ENCODE measurements at places on chromosomes 2 and 18.

DNA sequence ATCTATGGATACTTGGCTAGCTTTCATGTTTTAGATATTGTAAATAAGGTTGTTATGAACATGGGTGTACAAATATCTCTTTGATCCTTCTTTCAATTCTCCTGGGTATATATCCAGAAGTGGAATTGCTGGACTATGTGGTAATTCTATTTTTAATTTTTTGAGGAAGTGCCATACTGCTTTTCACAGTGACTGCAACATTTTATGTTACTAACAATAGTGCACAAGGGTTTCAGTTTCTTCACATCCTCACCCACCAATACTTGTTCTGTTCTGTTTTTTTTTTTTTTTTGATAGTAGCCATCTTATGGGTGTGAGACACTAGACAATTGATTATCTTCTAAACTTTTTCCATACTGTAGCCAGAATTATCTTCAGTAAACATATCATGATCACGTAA lies 17.3 kb upstream of the NEUROD1 start:
- no peak for DNase-seq

DNA sequence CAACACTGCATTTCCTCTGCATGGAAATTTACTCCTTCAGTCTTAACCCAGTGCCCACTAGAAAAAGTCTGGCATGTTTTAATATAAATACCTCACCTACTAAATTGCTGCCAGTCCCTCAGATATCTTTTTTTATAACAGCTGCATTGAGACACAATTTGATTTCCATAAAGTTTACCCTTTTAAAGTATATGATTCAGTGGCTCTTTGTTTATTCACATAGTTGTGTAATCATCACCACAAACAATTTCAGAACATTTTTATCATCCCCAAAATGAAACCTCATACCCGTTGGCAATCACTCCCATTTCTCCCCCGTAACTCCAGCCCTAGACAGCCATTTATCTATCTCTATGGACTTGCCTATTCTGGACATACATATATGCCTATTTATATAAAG lies 17.0 kb upstream of the FRZB start:
- no peak for DNase-seq

DNA sequence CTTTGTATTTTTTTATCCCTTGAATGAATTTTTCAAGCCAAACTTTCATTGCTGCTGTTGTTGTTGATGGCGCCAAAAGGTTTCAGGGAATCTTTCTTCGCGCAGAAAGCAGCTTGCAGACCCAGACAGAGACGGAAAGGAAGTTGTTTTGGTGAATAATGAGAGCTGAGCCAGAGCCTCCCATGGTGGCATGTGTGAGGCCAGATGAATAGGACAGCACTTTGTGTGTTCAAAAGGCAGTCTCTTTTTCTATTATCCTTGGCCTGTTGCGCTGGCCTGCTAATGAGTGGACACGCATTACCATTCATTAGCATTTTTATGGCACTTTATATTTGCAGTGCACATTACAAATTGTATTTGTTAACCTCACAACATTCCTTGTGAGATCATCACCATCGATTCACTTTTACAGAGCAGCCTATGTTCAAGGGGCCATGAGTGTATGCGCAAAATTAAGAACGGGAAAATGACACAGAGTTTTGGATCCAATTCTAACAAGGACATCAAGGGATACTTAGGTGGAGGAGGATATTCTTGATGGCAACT lies 754.7 kb downstream of the BCL11A start:
- DNase-seq, result no peak

- DNase-seq, result peak; percentile 86
These were observed 5.7 kb upstream of the TET3 start for GRCh38 chr2:73979021-73979420.

- no peak for DNase-seq
These were observed 181.1 kb downstream of the SOCS6 start for GRCh38 chr18:70469916-70470315.

DNA sequence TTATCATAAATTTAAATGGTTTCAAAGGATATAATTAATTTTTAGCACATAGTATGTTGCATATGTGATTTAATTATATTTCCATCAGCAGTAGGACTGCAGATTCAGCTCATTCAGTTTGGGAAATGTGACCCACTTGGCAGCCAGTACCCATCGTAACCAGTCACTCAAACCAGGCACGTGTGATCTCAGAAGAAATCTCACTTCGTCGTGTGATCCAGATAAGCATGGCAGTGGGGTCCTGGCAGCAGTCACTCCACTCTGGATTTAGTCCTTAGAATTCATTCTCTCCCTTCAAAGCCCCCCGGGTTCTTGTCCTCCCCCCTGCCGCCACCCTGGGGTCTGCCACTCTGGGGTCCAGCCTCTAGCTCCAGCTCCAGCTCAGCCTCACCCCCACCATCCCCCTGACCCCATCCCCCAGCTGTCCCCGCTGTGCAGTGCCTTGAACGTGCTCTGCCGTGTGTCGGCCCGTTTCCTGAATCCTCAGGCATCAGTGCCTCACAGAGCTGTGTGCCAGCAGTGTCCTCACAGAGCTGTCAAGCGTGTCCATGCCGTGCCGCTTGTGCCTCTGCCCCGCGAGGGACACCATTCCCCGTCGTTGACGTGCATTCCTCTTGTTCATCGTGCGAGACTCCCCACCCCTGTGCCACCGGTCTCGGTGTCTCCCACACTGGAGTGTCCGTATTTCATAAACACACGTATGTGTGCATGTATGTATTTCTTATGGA lies 34.8 kb downstream of the TRAPPC12 start:
- DNase-seq, result no peak

DNA sequence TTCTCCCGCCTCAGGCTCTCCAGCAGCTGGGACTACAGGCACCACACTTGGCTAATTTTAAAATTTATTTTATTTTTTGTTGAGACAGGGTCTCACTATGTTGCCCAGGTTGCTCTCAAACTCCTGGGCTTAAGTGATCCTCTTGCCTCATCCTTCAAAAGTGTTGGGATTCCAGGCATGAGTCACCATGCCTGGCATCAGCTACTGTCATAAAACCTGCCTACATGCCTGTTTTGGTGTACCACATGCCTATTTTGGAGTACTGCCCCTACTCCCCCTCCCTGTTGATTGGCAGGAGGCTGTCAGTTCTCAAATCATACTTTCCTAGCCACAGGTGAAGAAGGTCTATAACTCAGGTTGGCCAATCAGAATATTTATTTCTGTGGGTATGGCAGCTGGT lies 64.0 kb downstream of the CHST9 start:
- no peak for DNase-seq

DNA sequence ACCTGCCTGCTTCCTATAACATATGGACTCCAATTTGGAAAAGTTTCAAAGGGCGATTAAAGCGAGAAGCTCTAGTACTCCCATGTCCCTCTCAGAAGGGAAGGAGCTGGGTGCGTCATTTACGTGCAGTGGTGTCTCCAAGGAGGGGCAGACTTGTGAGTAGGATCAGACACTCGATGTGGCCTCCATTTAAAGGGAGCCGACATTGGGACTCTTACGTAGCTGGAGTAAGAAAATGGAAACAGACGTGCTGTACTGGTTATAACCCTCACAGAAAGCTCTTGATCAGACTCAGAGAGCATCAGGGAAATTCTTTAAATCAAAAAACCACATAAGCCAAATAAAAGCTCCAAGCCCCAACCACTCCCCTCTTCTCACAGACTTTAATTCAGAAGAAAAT lies 198.5 kb downstream of the KLHL29 start:
- DNase-seq, result no peak

- DNase-seq, result no peak
These were observed 535.7 kb downstream of the DCC start for GRCh38 chr18:52875725-52876124.

DNA sequence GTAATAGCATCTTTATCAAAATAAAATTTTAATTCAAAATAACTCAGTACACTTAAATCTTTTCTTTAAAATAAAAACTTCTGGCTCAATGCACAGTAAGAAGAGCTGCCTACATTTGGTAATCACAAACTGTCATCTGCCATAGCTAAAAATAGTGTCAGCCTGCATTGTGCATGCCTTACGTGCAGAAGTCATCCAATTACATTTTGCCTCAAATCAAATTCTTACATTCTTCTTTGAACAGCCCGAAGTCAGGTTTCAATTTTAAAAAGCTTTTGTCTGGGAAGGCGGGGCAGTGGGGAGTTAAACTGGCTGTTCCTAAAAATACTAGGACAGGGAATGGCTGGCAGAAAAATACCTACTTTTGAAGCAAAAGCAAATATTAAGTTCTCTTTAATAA lies 51.1 kb downstream of the RTN4 start:
- no peak for DNase-seq

DNA sequence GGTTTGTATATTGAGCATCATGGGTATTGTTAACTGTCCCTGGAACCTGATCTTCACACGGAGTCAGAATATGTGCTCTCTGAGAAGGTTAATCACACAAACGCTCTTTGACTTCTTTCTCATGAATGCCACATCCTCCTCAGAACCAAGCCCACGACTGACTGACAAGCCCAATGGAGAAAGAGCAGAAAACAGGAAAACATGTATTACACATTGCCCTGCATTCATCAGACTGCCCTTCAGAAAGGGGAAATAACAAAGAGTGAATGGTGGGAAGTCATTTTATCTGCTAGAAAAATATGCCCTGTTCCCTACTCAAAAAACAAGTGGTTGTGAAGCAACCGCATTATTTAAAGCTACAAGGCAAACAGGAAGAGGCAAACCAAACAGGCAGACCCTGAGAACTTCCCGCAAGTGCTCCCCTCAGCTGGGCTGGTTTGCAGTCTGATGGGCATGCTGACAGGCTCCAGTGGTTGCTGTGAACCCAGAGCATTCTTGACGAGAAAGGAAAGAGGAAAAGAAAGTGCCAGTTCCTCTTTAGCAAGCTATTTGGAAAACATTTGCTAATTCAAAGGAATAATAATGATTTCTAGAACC lies 172.9 kb upstream of the SETBP1 start:
- DNase-seq, result peak; percentile 51

DNA sequence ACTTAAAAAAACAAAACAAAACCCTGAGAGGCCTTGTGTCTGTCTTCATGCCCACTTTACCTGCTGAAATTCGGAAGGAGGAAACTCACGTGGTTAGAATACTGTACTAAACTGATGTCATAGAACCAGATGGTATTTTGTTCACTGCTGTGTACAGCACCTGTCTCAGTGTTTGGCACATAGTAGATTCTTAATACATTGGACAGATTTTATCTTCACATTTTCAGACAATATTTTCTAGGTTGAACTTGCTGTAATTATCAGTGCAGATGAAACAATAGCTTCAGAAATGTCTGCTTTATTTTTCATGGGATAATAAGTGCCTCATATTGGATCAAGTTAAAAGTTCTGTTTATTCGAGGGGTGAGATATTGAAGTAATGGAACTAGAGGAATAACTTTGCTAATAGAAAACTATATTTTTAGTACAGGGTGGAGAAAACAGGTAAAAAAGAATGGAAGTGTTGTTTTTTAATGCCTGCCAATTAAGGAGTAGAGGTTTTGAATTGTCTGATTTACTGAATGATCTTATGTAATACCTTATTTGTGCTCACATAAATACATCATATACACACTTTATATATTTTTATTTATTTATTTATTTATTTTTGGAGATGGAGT lies 23.7 kb downstream of the DDX1 start:
- DNase-seq, result no peak

DNA sequence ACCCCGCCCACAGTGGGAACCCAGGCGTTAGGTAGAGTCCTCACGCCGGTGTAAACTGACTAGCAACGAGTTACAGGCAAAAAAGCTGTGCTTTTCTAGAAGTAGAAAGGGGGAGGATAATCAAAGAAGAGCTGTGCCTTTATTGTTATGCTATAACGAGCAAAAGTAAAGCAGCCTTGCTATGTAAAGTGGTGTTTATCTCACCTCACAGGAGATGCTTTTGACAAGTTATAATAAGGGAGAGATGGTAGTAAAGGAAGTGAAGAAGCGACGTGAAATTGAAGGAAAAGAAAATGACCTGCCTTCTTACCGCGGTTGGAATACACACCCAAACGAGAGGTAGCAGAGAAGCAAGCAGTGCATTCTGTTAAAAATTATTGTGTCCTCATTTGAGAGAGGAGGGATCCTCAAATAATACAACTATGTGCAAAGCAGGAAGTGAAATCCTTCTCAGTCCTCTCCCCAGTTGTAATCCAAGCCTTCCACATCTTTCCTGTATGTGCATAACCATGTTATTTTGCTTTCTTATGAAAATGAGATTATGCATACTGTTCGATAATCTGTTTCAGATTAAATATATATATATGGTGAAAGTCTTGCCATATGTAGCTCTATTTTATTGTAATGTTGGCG lies 962 bp downstream of the TANK start:
- no peak for DNase-seq

GRCh38 chr18:25349131-25349925 lies 2.6 kb downstream of the ZNF521 start:
- DNase-seq, result no peak

DNA sequence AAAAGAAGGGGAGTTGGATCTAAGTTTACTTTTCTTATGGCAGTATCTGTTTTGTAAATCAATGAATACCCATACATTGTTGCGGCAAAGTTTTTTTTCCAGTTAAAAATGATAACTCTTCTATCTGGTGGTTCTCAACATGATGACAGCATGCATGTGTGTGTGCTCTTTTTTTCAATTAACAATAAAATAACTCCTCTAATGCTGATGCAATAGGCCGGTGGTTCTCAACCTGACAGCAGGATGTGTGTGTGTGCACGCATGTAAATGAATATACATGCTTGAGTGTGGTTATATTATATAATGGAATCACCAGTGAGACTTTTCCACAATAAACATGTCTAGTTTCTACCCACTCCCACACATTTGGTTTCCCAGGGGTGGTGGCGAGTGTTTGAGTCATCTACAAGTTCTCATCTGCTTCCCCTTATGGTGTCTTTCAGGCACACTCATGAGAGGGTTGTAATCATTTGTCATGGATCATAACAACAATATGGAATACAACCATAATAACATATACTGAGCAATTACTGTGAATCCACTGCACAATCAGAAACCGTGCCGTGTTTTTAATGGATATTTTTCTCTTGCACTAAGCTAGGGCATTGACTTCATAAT lies 31.2 kb downstream of the PARD3B start:
- DNase-seq, result no peak

DNA sequence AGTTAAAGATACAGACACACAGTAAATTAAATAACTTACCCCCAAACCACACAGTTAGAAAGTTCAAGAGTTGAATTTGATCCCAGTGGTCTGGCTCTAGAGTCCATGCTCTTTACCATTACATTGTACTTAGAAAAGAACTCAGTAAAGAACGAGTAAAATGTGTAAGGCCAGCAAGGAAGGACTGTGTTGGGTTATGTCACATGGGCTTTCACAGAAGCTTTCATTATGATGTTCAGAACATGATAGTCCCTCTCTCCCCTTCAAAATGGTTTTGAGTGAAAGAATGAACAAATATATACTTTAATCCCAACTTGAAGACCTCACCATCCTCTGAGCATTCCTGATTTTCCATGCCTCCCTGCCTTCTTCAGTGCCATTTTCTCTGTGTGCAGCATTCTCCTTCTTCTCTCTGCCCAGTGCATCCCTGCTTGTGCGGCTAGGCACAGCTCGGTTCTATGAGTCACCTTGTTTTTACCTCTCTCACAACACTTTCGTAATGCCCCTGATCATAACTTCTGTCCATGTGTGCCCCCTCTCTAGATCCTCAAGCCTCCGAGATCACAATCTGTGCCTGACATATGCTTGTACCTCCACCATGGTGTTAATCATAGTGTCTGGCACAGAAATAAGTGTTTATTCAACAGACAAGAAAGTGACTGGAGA lies 22.0 kb downstream of the RASGRP3 start:
- DNase-seq, result no peak
